ENCODE measurements at places on chromosomes 2 and 18.

- no peak for DNase-seq
Measured at GRCh38 chr2:221451862-221452788, 120.0 kb downstream of the EPHA4 start.

GRCh38 chr2:137168552-137168951, 403.2 kb downstream of the THSD7B start:
- DNase-seq, result no peak

- no peak for DNase-seq
Measured at GRCh38 chr2:69750246-69750645, 8.3 kb downstream of the ANXA4 start.

DNA sequence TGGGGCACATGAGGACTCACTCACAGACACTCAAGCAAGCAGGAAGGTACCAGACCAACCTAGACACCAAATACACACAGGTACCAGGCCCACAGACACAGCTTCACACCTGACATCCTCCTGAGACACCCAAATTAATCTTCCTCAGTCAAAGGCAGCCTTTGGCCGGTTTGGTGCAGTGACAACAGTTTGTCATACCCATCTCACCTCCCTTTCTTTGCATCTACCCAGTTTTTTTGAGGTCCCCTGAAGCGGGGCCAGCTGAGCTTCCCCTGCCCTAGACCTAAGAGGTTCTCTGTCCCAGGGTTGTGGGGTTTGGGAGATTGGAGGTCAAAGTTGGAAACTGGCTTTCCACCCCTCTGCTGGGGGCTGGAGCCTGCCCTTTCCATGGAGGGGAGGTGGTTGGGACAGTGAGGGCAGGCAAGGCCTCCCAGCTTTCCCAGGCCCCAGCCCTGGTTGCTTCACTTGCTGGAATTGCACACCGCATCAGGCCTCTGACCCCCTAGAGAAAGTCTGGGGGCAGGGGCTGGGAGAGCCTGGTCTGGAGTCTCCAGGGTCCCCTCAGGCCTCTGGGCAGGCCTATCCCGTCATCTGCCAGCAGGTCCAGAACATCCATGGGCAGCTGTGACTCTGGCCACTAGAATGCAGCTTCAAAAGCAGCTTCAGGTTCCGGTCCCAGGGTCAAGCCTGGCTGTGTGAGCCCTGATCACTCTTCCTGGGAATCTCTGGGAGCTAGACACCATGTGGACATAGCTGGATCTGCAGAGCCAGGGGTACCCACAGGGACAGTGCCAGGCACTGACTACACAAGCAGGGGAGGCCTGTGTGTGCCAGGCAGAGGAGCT, 12.5 kb upstream of the TEX261 start:
- DNase-seq, result no peak

- DNase-seq, result no peak
Measured at GRCh38 chr2:43212216-43212835, 14.1 kb downstream of the ZFP36L2 start.

DNA sequence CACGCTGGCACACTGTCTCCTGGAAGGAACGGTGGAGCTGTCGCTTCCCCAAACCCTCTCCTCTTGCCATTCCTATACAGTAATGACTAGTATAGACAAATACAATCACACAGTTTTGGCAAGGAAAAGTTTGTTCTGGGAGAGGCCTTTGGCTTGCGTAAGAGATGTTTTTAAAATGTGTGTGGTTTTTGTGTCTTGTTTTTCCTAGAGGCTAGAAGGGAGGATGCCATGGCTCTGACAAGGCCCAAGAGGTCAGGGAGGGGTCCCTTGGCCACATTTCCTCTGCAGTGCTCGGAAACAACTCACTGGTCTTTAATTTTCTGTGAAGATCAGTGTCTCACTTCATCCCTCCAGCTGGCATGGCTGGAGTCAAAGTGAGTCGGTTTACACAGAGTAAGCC, 195.9 kb downstream of the SH3RF3 start:
- DNase-seq, result no peak

GRCh38 chr2:39160982-39161381, 40.1 kb upstream of the SOS1 start:
- DNase-seq, result no peak

GRCh38 chr18:12990123-12990475, 1.1 kb upstream of the CEP192 start:
- peak; percentile 42 for DNase-seq

Measured in stimulated activated CD4-positive, alpha-beta T cell treated with anti-CD3 and anti-CD28 coated beads, Interleukin-1b, Interleukin-23, amount 100 ng/mL, for 48 hours (primary cell).